ENCODE measurements at places on chromosomes 16 and 17. TPM values are rescaled to one million over a fixed set of nuclear protein-coding genes. Genes with fewer than 3 reads are reported as not detected.

DNA sequence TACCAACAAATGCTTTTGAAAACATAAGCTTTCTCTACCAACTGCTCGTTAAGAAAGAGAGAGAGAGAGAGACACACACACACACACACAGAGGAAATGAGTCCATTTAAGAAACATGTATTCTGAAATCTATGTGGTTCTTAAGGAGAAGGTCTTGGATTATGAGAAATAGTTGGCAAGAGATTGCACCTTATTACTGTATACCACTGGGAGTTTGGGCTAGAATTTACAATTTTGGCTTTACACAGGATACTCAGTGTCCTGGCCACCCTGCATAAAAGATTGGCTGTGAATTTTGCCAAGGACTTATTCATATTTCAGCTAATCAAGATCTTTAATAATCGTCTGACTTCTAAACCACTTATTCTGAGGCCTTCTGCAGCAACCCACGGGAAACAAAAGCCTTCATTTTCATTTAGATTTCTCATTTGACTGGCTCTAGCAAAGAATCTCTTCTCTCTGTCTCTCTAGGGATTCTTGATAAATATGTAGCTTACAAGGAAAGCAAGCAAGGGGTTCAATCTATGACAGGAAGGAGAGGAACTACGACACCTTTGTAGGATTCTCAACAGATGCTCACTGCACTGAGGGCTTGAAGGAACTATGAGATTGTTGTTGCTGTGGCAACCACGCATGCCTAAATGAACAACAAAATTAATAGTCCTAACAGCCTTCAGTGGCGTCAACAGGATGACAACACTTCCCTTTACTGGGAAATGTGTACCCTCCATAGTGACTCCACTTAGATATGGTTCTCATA, 75.3 kb upstream of the GNAO1 start:
- no peak for DNase-seq

GRCh38 chr16:66388350-66389139, 22.1 kb downstream of the CDH5 start:
- DNase-seq = no peak

GRCh38 chr17:21233581-21234347, 19.4 kb downstream of the NATD1 start:
- no peak for DNase-seq

DNA sequence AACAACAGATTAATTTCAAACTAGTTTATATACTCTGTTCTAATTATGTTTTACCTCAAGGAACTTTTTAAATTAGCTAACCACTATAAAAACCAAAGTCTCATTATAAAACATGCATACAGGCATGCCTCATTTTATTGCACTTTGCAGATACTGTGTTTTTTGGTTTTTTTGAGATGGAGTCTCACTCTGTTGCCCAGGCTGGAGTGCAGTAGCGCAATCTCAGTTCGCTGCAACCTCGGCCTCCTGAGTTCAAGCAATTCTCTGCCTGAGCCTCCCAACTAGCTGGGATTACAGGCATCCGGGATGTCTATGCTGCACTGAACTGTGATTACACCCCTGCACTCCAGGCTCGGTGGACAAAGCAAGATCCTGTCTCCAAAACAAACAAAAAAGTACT, 8.8 kb upstream of the JPT1 start:
- DNase-seq = no peak

DNA sequence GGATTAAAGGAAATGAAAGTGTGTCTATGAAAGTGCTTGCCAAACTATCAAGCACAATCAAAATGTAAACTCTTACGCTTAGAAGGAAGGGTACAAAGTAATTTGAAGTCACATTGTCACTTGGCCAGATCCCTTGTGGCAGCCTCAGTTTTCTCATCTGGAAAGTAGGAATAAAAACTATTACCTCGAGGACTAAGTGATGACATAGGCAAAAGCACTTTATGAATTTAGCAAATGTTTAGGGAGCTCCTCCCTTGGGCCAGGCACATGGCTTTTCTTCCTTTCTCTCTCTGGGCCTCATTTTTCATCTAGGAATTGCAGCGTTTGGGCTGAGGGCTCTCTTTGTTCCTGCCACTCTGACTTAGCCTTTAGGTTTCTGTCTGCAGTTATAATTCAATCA, 28.5 kb downstream of the DYNLL2 start:
- no peak for DNase-seq

Gene KRT31
- total RNA-seq = not detected

Measured in NCI-H460 (cell line).